ENCODE measurements at places on chromosomes 2 and 18. TPM values are rescaled to one million over a fixed set of nuclear protein-coding genes. Genes with fewer than 3 reads are reported as not detected.

TBR1 gene
- total RNA-seq: 0.37 TPM

C2orf80 gene
- total RNA-seq: not detected

NTSR2 gene
- not detected for total RNA-seq

FOXD4L1 gene
- total RNA-seq: not detected

FANCL gene
- total RNA-seq: 46.8 TPM

ZCCHC2 gene
- 7.8 TPM for total RNA-seq

C2orf66 gene
- not detected for total RNA-seq

MC2R gene
- not detected for total RNA-seq

IMPACT gene
- total RNA-seq: 41.8 TPM

LAMA3 gene
- 0.21 TPM for total RNA-seq

PGAP1 gene
- 7.4 TPM for total RNA-seq

DNA sequence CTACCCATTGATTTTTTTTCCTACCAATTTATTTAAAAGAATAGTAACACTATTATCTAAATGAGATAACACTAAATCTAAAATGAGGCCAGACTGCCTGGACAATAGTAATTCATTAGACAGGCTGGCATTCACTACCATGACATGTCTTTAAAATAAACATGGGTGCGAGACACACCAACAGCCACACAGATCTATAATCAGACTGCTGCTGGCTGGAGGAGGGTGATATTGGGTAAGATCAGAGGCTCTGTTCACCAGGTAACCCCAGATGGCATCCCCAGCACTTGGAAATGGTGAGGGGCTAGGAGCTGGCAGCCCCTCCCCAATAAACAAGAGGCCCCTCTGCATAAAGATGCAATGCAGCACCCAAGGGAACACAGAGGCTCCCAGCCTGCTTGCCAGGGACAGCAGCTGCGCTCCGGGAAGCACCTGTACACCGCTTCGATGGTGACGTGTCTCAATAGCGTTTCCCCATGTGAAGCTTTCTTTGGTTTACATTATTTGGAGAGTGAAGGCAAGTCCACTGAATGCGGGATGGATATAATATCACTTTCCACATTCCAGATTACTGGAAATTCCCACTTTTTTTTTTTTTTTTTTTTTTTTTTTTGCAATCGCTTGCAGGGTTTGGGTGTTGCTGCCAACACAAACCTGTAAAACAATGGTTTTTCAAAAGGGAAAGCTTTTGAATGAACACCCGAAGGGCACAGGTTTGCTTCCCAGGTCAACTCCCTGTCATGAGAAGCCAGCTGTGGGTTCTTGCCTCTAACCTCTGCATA is 159.0 kb downstream of the ZNF516 start:
- no peak for DNase-seq

DNA sequence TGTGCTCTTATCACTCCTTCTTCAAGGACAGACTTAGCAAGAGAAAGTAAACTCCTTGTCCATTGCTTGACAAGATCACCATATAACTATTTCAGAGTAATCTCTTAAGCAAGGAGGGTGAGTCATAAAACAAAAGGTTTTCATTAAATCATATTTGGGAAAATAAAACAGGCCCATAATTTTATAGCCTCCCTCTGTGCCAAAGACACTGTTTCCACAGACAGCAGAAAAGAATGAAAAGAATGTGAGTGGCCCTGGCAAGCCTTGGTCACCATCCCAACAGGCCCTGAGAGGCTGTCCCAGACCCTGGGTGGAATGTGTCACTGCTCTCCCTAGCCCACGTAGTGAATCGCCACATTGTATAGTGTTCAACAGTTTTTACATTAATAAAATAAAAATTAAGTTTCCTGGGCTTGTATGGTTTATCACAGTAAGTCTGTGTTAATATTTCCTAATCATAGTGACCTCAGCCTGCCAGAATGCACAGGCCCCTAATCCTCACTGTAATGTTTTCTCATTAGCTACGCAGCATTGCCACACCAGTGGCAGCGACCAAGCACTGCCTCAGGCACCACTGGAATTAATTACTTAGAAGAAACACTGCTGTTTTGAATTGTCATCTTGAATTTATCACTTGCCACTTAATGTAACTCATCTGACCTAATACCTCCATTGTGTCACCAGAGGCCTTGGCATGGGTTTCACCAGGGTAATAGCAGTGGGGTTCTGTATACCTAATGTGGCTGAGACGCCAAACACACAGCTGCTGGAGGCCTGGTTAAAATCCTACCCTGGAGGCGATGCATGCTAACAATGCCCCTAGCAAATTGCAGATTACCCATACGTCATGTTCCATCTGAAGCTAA is 401.9 kb downstream of the LNPK start:
- DNase-seq: no peak

DNA sequence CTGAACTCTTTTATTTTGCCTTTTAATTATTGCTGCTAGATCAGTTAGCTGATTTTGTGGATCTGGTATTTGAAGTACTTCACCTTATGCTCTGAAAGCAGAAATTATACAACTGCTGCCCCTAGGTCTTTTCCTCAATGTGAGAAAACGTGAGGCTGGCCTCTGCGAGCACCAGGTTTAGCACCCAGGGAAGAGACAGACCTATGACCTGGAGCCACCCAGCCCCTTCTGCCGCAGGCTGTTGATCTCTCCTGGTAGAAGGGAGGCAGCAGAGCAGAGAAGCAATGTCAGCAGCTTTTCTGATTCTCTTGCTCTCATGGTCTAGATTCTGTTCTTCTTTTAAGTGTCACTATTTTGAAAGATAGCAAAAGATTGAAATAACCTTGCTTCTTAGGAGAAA is 19.9 kb downstream of the TRAPPC12 start:
- DNase-seq: peak; percentile 57

GRCh38 chr2:77839102-77839501 is 316.9 kb upstream of the LRRTM4 start:
- DNase-seq: no peak

- DNase-seq: no peak
These were observed 228.6 kb upstream of the STK17B start for GRCh38 chr2:196399722-196400691.

- no peak for DNase-seq
These were observed 260.4 kb upstream of the FANCL start for GRCh38 chr2:58501371-58502160.

- no peak for DNase-seq
These were observed 54.8 kb upstream of the CCDC68 start for GRCh38 chr18:55014095-55014494.

DNA sequence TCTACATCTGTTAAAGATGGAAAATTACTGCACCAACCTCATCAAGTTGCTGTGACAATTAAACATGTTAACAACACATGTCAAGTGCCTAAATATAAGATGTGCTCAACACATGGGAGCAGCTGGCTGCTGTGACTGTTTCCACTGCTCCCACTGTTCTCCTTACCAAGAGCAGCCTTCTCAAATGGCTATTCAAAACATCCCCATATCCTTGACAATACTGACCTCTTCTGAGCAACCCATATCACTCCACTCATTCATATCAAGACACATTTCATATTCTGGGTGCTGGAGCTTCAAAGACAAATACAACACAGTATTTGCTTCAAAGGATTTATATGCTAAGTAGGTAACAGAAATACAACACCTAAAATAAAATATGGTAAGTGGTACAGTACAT is 60.3 kb downstream of the PIAS2 start:
- DNase-seq: no peak

GRCh38 chr2:168593713-168594112 is 137.6 kb downstream of the CERS6 start:
- no peak for DNase-seq

DNA sequence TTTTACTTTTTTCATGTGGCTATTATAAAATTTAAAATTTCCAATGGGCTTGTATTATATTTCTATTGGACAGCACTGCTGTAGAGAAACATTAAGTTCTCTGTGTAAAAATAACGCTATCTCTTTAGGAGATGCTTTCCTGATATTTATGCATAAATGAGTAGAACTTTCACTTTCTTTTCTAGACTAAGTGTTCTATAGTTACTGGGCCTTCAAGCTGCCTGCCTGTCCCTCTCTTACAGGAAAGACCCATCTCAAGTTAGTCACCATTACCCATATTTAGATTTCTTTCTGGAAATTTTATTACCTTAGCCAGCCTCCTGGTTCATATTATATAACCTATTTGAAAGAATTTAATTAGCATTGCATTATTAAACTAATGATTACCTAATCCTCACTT is 4.8 kb downstream of the ITGA4 start:
- no peak for DNase-seq

GRCh38 chr2:127654084-127654837 is 8.3 kb downstream of the GPR17 start:
- DNase-seq: no peak

GRCh38 chr2:237996021-237996593 is 29.3 kb downstream of the UBE2F start:
- no peak for DNase-seq

- DNase-seq: no peak
These were observed 6.8 kb downstream of the NPHP1 start for GRCh38 chr2:110198016-110198415.

GRCh38 chr2:64945973-64946768 is 43.0 kb upstream of the SLC1A4 start:
- no peak for DNase-seq

GRCh38 chr2:177241711-177242120 is 22.8 kb downstream of the NFE2L2 start:
- DNase-seq: no peak

GRCh38 chr2:222526480-222527277 is 102.3 kb downstream of the SGPP2 start:
- DNase-seq: no peak

- DNase-seq: no peak
These were observed 17.7 kb downstream of the RPIA start for GRCh38 chr2:88709181-88709631.

DNA sequence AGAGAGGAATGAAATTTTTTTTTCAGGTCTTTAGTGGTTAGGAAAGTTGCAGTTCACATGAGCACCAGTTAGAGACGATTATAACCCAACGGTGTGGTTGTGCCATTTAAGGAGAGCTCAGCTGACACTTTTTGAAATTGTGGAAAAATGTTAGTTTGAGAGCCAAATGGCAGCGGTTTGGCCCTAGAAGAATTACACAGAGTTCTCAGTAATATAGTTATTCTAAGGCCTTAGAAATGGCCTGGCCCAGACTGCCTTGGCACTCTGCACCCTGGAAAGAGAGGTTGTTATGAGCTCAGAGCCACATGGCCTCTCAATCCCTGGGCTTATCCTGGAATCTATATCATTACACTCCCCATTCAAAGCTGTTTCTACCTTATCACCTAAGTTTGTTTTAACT is 117.4 kb downstream of the RHBDD1 start:
- DNase-seq: no peak

GRCh38 chr2:233006648-233007047 is 6.4 kb downstream of the NGEF start:
- no peak for DNase-seq

Measured in H7 (cell line).